Articular chondrocyte of knee joint (primary cell): ENCODE measurements at places on chromosomes 3 and 15. TPM values are rescaled to one million over a fixed set of nuclear protein-coding genes. Genes with fewer than 3 reads are reported as not detected.

CCDC33 gene
- total RNA-seq, result not detected in 2 replicates

FGF12 gene
- not detected in 2 replicates for total RNA-seq

KNG1 gene
- total RNA-seq, result not detected in 2 replicates

GPR62 gene
- total RNA-seq, result 0.11 and 0.13 TPM in 2 replicates

DUOXA1 gene
- under 0.01 TPM in 2 replicates for total RNA-seq

CACNA1D gene
- 0.91 and 2.9 TPM in 2 replicates for total RNA-seq

NANOGP8 gene
- total RNA-seq, result 0.43 and 0.91 TPM in 2 replicates

CEMIP gene
- total RNA-seq, result 1,480 and 1,735 TPM in 2 replicates

SLC24A5 gene
- total RNA-seq, result not detected in 2 replicates

ABHD10 gene
- 34.5 and 38.2 TPM in 2 replicates for total RNA-seq

LEKR1 gene
- total RNA-seq, result 1.2 and 3.1 TPM in 2 replicates

TF gene
- 0.43 and 0.52 TPM in 2 replicates for total RNA-seq

CD86 gene
- not detected in 2 replicates for total RNA-seq

ECE2 gene
- not detected in 2 replicates for total RNA-seq

PLIN1 gene
- total RNA-seq, result 0.91 and 1.2 TPM in 2 replicates

C2CD4A gene
- 0.11 and 0.26 TPM in 2 replicates for total RNA-seq

ARHGEF26 gene
- 5.1 and 5.2 TPM in 2 replicates for total RNA-seq

CASR gene
- total RNA-seq, result not detected in 2 replicates

CLEC3B gene
- total RNA-seq, result 44.4 and 95.3 TPM in 2 replicates

THSD4 gene
- total RNA-seq, result 5.4 TPM in 2 replicates

C3orf52 gene
- 5.1 and 5.8 TPM in 2 replicates for total RNA-seq

WWTR1 gene
- 136 and 198 TPM in 2 replicates for total RNA-seq

DNAH12 gene
- 0.13 and 0.43 TPM in 2 replicates for total RNA-seq

APOD gene
- 0.91 and 2.8 TPM in 2 replicates for total RNA-seq

C15orf62 gene
- 0.11 and 0.26 TPM in 2 replicates for total RNA-seq

ROPN1 gene
- 0.22 TPM in 1 of 2 replicates, not detected in the other for total RNA-seq

C3orf49 gene
- not detected in 2 replicates for total RNA-seq

HYAL1 gene
- total RNA-seq, result 14.5 and 15.5 TPM in 2 replicates

MRPS11 gene
- 23.0 and 26.3 TPM in 2 replicates for total RNA-seq

OSTN gene
- total RNA-seq, result 1.4 TPM in 1 of 2 replicates, not detected in the other

MYZAP gene
- total RNA-seq, result 0.65 and 1.6 TPM in 2 replicates

SPATA12 gene
- under 0.01 TPM in 1 of 2 replicates, not detected in the other for total RNA-seq

EBLN2 gene
- 6.7 and 6.8 TPM in 2 replicates for total RNA-seq

NLGN1 gene
- total RNA-seq, result 28.4 and 33.8 TPM in 2 replicates

GASK1A gene
- total RNA-seq, result 0.78 and 1.3 TPM in 2 replicates

CCDC54 gene
- not detected in 2 replicates for total RNA-seq

RASGRF1 gene
- total RNA-seq, result not detected in 2 replicates

GOLGA6L4 gene
- 1.4 and 1.8 TPM in 2 replicates for total RNA-seq

TMEM207 gene
- total RNA-seq, result not detected in 2 replicates
